Brain microvascular endothelial cell (primary cell): ENCODE measurements at places on chromosomes 2 and 18.

GRCh38 chr2:42316910-42317309, 44.1 kb downstream of the COX7A2L start:
- DNase-seq, result no peak

GRCh38 chr2:196217116-196217515, 45.7 kb upstream of the STK17B start:
- DNase-seq, result no peak

- DNase-seq, result no peak
Measured at GRCh38 chr2:144354953-144355352, 165.0 kb downstream of the ZEB2 start.

DNA sequence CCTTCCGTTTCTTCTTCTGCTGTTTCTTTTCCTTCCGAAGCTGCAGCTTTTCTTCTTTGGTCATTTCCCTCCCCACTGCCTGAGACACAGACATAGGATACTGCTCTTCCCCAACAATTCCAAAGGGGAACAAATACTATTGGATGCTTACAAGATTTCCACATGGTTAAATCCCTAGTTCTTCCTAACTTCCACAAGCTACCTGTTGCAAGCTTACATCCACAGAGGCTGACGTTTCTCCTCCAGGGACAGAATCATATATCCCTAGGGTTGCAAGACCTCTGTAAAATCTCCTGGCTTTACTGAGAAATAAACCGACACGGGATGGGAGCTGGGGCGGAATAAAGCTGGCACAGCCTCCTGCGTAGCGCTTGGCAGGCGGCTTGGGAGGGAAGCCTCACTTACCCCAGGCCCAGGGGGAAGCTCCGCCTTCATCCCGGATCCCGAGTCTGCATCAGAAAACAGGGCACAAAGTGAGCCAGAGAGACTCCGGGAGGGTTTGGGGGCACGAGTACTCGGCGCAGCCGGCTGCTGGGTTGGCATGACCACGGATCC, 590 bp downstream of the EIF2B4 start:
- DNase-seq, result peak; percentile 22

- no peak for DNase-seq
Measured at GRCh38 chr2:204655101-204655500, 109.8 kb downstream of the PARD3B start.

DNA sequence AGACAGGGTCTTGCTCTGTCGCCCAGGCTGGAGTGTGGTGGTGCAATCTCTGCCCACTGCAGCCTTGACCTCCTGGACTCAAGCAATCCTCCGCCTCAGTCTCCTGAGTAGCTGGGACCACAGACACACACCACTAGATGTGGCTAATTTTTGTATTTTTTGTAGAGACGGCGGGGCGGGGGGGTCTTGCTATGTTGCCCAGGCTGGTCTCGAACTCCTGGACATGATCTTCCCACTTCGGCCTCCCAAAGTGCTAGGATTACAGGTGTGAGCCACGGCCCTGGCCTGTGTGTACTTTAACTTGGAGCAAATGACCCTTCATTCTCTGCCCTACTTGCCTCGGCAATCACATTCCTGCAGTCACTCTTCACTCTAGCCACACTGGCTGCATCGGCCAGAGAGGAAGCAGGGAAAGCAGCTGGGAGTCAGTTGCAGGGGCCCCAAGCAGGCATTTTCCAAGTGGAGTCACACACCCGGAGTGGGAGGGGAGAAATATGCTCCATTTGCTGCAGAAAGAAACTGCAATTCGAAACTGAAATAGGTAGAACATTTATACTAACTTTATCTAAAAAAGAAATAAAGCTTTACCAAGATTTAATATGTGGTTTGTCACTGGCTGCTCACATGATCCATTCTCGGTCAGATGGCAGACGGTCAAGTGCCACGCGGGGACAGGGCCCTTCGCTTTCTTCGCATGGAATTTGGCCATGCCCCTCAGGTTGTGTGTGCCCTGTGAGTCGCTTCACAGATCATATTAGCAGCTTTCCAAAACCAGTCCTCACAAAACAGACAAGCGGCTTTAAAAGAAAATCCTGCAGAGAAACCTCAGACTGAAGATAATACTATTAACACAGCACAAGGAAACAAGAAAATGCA, 37.1 kb downstream of the FAM161A start:
- no peak for DNase-seq

- DNase-seq, result no peak
Measured at GRCh38 chr18:9878095-9878494, 7.7 kb upstream of the TXNDC2 start.

GRCh38 chr18:32958746-32959145, 185.9 kb upstream of the KLHL14 start:
- DNase-seq, result no peak

- DNase-seq, result no peak
Measured at GRCh38 chr18:65769652-65770051, 18.8 kb downstream of the CDH7 start.

DNA sequence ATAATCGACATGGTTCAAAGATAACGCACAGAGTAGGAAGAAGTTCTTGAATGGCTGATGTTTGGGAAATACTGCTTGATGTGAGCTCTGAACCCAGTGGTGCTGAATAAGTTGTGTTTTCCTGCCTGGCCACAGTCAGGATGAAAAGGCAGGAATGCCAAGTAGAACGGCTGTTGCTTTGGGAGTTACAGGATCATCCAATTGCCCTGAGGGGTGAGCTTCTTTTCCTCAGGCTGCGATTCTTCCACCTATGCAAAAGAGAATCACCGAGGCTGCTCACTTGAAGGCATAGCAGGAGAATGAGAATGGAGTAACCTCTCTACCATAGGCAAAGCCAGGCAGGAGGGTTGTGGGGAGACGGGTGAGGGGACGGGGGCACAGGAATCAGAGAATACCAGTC, 14.4 kb upstream of the IGFBP2 start:
- no peak for DNase-seq

DNA sequence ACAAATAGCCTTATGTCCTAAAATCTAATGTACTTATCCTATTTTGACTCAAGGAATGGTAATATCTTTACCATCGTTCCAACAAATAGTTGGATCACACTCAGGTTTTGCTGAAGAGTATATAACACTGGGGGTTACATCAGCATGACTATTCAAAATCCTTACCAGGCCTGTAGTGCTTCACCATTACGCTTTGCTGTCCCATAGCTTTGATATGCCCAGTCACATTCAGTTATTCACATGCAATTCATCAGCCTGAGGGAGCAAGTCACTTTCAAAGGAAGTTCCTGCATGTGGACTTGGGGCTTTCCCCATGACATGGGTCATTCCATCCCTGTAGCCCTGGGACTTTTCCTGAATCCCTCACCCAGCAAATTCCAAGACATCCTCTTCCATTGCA, 39.6 kb downstream of the FTCDNL1 start:
- no peak for DNase-seq

DNA sequence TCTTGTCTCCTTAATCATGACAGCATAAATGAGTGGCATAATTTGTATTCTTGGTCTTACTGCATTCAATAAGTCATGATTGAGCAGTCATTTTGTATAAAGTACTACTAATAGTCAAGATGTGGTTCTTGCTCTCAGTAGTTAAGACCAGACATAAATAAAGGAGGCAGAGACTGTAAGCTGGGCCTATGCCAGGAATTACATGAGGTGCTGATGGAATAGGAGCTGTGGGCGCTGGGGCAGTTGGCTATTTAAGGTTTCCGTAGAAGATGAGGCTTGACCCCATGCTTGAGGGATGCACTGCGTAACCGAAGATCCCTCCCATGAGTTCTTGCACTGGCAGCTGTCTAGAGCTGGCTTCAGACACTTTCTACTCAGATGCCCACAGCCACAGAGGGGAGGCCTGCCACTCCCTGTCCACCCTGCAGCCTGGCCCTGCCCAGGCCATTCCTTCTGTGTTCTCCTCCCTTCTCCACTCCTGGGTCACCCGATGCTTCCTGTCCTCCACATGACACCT, 150.9 kb upstream of the REV1 start:
- DNase-seq, result no peak

- no peak for DNase-seq
Measured at GRCh38 chr2:11577101-11577883, 43.4 kb downstream of the GREB1 start.

GRCh38 chr2:8252997-8253694, 428.7 kb upstream of the ID2 start:
- DNase-seq, result no peak

GRCh38 chr2:173991856-173992588, 26.8 kb upstream of the SP3 start:
- DNase-seq, result peak; percentile 40

GRCh38 chr2:232485757-232486557, 1.7 kb downstream of the ECEL1 start:
- DNase-seq, result no peak

DNA sequence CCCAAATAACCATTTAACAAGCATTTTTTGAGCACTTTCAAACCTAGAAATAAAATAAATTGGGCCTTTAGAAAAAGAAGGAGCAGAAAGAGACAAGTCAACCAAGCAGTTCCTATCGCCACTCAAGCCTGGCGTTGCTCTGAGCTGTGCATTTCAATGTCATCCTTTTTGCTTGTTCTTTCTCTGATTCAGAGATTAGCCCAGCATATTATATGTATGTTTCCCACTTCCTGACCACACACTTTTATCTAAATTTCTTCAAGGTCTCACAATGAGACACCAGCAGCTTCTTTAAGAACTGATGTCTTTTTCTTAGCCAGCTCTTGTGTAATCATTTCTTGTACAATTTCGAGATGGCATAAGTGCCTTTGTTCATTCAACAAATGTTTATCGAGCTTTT, 344.5 kb upstream of the ID2 start:
- DNase-seq, result no peak

- no peak for DNase-seq
Measured at GRCh38 chr18:13406736-13407135, 188.2 kb downstream of the LDLRAD4 start.

- DNase-seq, result peak; percentile 70
Measured at GRCh38 chr18:63979409-63979920, 9.6 kb downstream of the SERPINB8 start.

DNA sequence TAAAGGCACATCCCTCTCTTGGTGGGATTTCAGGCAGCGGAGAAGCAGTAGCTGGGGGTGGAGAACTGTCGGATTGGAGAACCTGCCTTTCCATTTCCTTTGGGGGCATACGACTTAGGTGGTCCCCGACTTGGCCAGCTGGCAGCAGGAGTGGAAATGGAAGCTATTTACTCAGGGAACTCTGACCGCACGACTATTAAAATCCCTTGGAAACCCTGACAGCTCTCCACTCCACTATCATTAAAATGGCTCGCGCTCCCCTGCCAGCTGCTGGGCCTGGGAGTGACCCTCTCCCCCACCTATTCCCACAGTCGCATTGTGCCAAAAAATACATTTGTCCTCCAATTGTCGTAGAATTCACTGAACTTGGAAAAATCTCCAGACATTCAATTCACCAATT, 77.7 kb upstream of the APCDD1 start:
- DNase-seq, result no peak
